ENCODE measurements at places on chromosomes 2 and 18.

DNA sequence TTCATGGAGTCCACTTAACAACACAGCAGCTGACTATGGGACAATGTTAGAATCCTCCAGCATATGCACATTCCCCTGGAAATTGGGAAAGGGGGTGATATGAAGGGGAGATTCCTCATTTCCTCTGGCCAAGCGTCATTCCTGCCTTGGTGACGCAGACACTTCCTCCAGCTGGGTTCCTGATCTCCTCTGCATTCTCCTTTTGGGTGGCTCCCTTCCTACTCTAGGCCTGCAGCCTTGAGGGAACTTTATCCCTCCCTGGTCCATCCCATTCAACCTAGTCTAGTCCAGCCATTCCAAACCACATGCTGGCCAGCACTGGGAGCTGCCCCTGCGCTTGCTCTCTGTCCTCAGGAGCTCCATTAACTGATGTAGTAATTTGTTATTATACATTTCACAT, 216.8 kb downstream of the VAPA start:
- no peak for DNase-seq

DNA sequence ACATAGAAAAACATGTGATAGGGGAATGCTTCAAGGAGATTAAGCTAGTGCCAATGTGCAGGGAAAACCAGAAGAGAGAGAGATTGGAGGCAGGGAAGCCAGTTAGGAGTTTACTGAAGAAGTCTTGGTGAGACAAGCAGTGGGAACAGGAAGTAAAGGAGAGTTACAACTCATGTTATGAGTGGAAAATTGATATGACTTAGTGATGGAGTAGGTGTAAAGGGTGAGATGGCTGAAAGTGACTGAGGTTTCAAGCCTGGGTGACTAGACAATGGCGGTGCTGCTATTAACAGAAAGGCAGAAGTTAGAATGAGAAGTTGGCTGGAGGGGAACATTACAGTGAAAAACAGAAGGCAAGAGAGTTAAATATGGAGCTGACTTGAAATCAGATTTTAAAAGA, 16.5 kb downstream of the DOK1 start:
- DNase-seq: no peak

DNA sequence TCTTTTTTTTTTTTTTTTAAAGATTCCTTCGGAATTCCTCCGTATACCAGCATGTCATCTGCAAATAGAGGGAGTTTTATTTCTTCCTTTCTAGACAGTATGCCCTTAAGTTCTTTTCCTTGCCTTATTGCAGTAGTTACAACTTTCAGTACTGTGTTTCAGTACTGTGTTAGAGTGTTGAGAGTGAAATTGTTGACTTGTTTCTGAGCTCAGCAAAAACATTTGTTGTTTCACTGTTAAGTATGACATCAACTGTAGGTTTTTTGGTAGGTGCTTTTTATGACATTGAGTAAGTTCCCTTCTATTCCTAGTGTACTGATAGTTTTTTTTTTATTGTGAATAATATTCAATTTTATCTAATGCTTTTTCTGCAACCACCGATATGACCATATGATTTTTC, 43.9 kb downstream of the ACVR2A start:
- DNase-seq: no peak

GRCh38 chr2:183038341-183039300, at the start of gene NCKAP1:
NCKAP1 (minus strand) TSS chr2:183038457; CDS start chr2:183038099, 358 bp downstream.
- peak; percentile 76 for DNase-seq

GRCh38 chr2:22950431-22950830, 434.5 kb upstream of the KLHL29 start:
- DNase-seq: no peak

DNA sequence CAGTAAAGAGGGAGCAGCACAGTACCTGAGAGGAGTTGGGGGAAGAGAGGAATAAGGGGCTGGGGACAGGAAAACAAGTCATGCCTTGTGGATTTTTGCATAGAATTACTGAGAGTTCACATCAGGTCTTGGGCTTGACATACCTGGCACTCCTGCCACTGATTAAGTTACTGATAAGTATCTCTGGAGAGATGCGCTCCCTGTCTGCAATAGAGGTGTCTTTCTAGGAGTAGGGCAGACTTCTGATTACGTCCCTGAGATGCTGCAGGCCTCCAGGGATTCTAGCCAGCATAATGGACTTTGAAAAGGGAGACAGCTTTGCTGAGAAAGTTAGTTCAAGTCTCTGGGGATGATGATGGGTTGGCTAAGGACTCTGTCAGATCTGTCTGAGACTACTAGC, 69.4 kb downstream of the CHRNA1 start:
- no peak for DNase-seq

DNA sequence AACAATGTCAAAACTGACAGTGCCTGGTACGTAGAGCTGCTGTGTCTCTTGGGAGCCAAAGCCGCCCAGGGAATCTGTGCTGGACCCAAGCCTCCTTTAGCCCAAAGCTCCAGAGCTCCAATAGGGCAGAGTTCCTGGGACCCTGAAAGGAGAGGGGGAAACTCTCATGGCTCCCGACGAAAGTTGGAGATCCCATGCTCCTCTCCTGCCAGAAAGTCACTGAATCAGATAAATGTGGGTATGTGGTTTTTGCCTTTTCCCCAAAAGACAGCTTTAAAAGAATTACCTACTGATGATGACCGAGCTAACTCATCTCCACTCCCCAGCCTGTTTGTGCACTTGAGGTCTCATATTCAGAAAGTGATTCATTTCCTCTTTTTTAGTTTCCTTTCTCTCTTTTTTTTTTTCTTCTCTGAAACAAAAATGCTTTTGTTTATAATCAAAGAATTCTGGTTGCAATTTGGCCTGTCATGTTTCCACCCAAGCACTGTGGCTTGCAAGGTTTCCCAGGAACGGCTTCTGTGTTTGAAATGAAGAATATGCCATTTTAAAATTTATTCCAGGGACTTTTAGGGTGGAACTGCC, 14.1 kb upstream of the PMAIP1 start:
- no peak for DNase-seq

Data from NCI-H2029 (cell line).